ENCODE measurements at places on chromosomes 16 and 17.

- no peak overlapping the region for H3K4me3 ChIP-seq
- H3K36me3 ChIP-seq, result no peaks in the 10 kb centered on the region
- peaks cover 4% of the 10 kb centered on the region for H3K4me1 ChIP-seq
- no peak overlapping the region for H3K27ac ChIP-seq
- no peaks in the 10 kb centered on the region for H3K27me3 ChIP-seq
Measured at GRCh38 chr17:77266891-77267341, 126.1 kb downstream of the SEC14L1 start.

DNA sequence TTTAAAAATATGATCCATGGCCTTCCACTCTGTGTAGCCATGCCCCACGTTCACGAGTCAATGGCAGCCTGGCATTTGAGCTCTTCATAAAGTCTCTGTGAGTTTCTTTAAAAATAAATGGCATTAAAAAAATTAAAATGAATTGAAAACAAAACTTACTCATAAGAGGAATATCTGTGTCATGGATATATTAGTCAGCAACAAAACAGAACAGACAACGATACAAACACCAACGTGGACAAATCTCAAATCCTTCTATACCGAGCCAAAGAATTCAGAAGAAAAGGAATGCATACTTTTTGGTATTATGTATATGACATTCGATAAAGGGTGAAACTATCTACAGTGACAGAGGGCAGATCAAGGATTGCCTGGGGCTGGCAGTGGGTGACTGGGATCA is 8.2 kb upstream of the CMIP start:
- no peaks in the 10 kb centered on the region for H3K36me3 ChIP-seq
- H3K4me3 ChIP-seq, result no peak overlapping the region
- H3K27ac ChIP-seq, result no peak overlapping the region
- no peak for DNase-seq
- peaks cover 37% of the 10 kb centered on the region for H3K4me1 ChIP-seq

GRCh38 chr16:87350681-87351319 is 32.8 kb downstream of the FBXO31 start:
- H3K4me1 ChIP-seq, result peaks cover 3% of the 10 kb centered on the region
- no peak overlapping the region for H3K27ac ChIP-seq
- H3K4me3 ChIP-seq, result no peak overlapping the region
- DNase-seq, result no peak

DNA sequence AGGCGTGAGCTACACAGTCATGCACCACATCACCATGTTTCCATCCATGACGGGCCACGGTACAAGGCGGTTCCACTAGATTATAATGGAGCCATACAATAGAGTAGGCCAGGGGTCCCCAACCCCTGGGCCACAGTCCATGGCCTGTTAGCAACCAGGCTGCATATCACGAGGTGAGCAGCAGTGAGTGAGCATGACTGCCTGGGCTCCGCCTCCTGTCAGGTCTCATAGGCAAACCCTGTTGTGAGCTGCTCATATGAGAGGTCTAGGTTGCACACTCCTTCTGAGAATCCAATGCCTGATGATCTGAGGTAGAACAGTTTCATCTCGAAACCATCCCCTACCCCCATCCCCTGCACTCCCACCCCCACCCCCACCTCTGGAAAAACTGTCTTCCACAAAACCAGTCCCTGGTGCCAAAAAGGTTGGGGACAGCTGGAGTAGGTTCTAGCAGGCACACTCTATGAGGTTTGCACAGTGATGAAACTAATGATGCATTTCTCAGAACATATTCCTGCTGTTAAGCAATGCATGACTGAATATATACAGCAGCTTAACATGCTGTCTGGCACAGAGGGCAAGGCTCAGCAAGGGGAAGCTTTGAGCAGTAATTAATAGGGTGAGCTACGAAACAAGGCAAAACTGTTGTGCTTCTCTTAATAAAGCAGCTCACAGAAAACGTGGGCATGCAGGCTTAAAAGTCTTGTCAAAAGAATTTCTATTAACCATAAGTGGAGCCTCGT is 108.0 kb downstream of the VPS53 start:
- DNase-seq, result no peak
- no peaks in the 10 kb centered on the region for H3K27me3 ChIP-seq
- peaks cover 13% of the 10 kb centered on the region for H3K36me3 ChIP-seq
- no peak overlapping the region for H3K4me3 ChIP-seq

GRCh38 chr17:67090341-67090740 is 46.0 kb downstream of the CACNG1 start:
- no peak overlapping the region for H3K27ac ChIP-seq
- H3K4me1 ChIP-seq, result no peaks in the 10 kb centered on the region
- H3K4me3 ChIP-seq, result no peak overlapping the region

DNA sequence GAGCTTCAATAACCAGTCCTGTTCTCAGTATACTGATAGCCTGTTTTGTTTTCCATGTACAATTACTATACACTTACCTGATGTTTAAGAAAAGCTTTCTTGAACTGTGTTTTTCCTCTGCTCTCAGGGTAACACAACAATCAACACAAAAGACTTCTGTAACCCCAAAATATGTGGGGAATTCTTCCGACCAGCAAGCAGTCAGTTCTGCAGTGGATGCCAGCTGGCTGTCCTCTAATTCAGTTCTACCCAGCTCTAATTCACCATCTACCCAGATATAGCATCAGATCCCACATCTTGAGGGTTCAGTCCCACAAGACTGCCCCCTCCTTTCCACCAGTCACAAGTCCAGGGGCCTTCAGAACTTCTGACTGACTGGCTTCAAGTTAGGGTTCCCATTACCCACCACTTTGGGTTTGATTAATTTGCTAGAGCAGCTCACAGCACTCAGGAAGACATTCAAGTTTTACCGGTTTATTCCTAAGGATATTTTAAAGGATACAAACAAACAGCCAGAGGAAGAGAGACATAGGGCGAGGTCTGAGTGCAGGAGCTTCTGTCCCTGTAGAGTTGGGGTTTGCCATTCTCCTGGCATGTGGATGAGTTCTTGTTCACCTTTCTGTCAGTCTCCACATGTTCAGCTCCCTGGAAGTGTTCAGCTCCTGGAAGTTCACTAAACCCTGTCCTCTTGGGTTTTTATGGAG is 178.2 kb downstream of the CHD9 start:
- no peaks in the 10 kb centered on the region for H3K27me3 ChIP-seq
- H3K36me3 ChIP-seq, result peaks cover 11% of the 10 kb centered on the region
- no peaks in the 10 kb centered on the region for H3K4me1 ChIP-seq
- no peak overlapping the region for H3K27ac ChIP-seq
- no peak for DNase-seq

GRCh38 chr17:77523540-77523939 is 382.8 kb downstream of the SEC14L1 start:
- DNase-seq, result no peak
- H3K27ac ChIP-seq, result no peak overlapping the region
- peaks cover 3% of the 10 kb centered on the region for H3K27me3 ChIP-seq
- H3K4me1 ChIP-seq, result peaks cover 2% of the 10 kb centered on the region
- no peak overlapping the region for H3K4me3 ChIP-seq

DNA sequence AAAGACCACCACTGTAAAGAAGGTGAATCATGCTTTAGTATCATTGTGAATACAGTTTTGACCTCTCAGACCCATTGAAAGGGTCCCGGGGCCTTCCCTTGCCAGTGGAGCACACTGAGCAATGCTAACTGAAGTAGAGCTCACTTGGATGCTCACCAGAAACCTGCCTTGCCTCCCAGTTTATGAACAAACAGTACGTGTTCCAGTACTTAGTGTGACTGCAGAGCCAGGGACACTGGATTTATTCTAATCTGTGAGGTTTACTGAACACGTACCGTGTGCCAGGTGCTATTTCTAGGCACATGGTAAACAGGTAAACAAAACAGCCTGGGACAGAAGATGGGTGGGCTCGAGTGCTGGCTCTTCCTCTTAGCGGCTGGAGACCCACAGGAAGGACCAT is 79.6 kb downstream of the FOXL1 start:
- H3K27me3 ChIP-seq, result peaks cover 3% of the 10 kb centered on the region
- H3K4me3 ChIP-seq, result no peak overlapping the region
- no peaks in the 10 kb centered on the region for H3K4me1 ChIP-seq
- H3K27ac ChIP-seq, result no peak overlapping the region

- H3K27me3 ChIP-seq, result no peaks in the 10 kb centered on the region
- H3K4me1 ChIP-seq, result peaks cover 3% of the 10 kb centered on the region
- H3K36me3 ChIP-seq, result no peaks in the 10 kb centered on the region
- H3K27ac ChIP-seq, result no peak overlapping the region
Measured at GRCh38 chr17:41580687-41581365, 5.9 kb downstream of the KRT14 start.

DNA sequence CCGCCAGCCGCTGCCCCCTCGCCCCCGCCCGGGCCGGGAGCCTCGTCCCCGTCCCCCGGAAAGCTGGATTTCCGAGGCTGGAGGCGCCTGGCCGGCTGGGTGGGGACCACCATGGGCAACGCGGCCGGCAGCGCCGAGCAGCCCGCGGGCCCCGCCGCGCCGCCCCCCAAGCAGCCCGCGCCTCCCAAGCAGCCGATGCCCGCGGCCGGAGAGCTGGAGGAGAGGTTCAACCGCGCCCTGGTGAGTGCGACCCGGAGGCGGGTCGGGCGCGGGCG is 266 bp downstream of the FMNL1 start:
- peak overlapping the region; percentile 97 for H3K4me3 ChIP-seq
- H3K27ac ChIP-seq, result peak overlapping the region; percentile 99
- no peak for DNase-seq
- H3K4me1 ChIP-seq, result peaks cover 42% of the 10 kb centered on the region

DNA sequence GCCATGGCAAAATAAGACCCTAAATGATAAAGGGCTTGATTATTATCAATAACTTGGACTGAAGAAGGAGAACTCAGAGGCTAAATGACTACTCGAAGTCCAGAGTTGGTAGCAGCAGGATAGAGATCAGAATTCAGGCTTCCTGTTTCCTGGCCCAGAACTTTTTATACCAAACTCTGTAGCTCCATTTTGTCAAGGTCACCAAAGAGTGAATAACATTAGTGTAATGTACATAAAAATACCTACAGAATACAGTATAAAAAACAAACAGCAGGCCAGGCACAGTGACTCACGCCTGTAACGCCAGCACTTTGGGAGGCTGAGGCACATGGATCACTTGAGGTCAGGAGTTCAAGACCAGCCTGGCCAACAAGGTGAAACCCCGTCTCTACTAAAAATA is 79.0 kb downstream of the ARHGAP17 start:
- no peaks in the 10 kb centered on the region for H3K4me1 ChIP-seq
- no peak for DNase-seq
- no peaks in the 10 kb centered on the region for H3K27me3 ChIP-seq
- peaks cover 54% of the 10 kb centered on the region for H3K36me3 ChIP-seq
- no peak overlapping the region for H3K27ac ChIP-seq

GRCh38 chr17:20214794-20215193 is 205.6 kb downstream of the SPECC1 start:
- H3K27me3 ChIP-seq, result no peaks in the 10 kb centered on the region
- no peak overlapping the region for H3K4me3 ChIP-seq
- H3K27ac ChIP-seq, result no peak overlapping the region
- H3K4me1 ChIP-seq, result no peaks in the 10 kb centered on the region

- H3K4me1 ChIP-seq, result peaks cover 65% of the 10 kb centered on the region
- peaks cover 32% of the 10 kb centered on the region for H3K36me3 ChIP-seq
- peak overlapping the region; percentile 91 for H3K4me3 ChIP-seq
- H3K27ac ChIP-seq, result peak overlapping the region; percentile 90
- peaks cover 4% of the 10 kb centered on the region for H3K27me3 ChIP-seq
Measured at GRCh38 chr17:44217738-44218343, 1.6 kb downstream of the UBTF start.

- H3K4me1 ChIP-seq, result no peaks in the 10 kb centered on the region
- DNase-seq, result no peak
- no peaks in the 10 kb centered on the region for H3K36me3 ChIP-seq
Measured at GRCh38 chr17:65820811-65821210, 259.4 kb upstream of the AXIN2 start.

GRCh38 chr17:6075845-6076244 is 5.7 kb downstream of the WSCD1 start:
- H3K36me3 ChIP-seq, result no peaks in the 10 kb centered on the region
- H3K4me1 ChIP-seq, result no peaks in the 10 kb centered on the region
- no peak for DNase-seq
- H3K27me3 ChIP-seq, result peaks cover 12% of the 10 kb centered on the region

- no peaks in the 10 kb centered on the region for H3K4me1 ChIP-seq
- no peaks in the 10 kb centered on the region for H3K27me3 ChIP-seq
- H3K36me3 ChIP-seq, result no peaks in the 10 kb centered on the region
- DNase-seq, result no peak
Measured at GRCh38 chr17:79919164-79919585, 79.9 kb upstream of the CBX4 start.

GRCh38 chr17:73791631-73792030 is 147.4 kb upstream of the SDK2 start:
- H3K36me3 ChIP-seq, result no peaks in the 10 kb centered on the region
- no peak overlapping the region for H3K4me3 ChIP-seq
- DNase-seq, result no peak
- no peak overlapping the region for H3K27ac ChIP-seq

DNA sequence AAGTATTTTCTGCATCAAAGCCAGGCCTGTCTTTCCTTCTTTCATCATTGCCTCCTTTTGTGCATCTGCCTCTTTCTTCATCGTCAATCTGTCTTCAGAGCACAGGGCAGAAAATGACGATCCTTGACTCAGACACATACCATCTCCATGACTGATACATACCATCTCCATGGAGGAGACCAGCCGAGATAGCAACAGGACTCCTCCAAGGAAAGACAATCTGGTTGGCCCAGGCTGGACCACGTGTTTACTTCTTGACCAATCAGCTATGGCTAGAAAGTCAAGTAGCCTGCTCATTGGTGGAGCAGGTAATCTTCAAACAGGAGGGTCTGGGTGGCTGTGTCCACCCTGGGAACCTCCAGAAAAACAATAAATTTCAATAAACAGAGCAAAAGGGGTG is 164.6 kb downstream of the CPPED1 start:
- no peak for DNase-seq
- no peaks in the 10 kb centered on the region for H3K27me3 ChIP-seq
- H3K4me1 ChIP-seq, result no peaks in the 10 kb centered on the region

- DNase-seq, result peak; percentile 62
- peaks cover 12% of the 10 kb centered on the region for H3K4me1 ChIP-seq
- peaks cover 36% of the 10 kb centered on the region for H3K27me3 ChIP-seq
- no peak overlapping the region for H3K4me3 ChIP-seq
Measured at GRCh38 chr16:4309833-4310266, 6.0 kb upstream of the GLIS2 start.

- no peak overlapping the region for H3K27ac ChIP-seq
- no peaks in the 10 kb centered on the region for H3K36me3 ChIP-seq
- H3K4me1 ChIP-seq, result no peaks in the 10 kb centered on the region
- no peak overlapping the region for H3K4me3 ChIP-seq
- H3K27me3 ChIP-seq, result no peaks in the 10 kb centered on the region
- no peak for DNase-seq
Measured at GRCh38 chr16:55825115-55825728, 7.7 kb downstream of the CES1 start.
